ENCODE measurements at places on chromosomes 12 and 14. TPM values are rescaled to one million over a fixed set of nuclear protein-coding genes. Genes with fewer than 3 reads are reported as not detected.

DNA sequence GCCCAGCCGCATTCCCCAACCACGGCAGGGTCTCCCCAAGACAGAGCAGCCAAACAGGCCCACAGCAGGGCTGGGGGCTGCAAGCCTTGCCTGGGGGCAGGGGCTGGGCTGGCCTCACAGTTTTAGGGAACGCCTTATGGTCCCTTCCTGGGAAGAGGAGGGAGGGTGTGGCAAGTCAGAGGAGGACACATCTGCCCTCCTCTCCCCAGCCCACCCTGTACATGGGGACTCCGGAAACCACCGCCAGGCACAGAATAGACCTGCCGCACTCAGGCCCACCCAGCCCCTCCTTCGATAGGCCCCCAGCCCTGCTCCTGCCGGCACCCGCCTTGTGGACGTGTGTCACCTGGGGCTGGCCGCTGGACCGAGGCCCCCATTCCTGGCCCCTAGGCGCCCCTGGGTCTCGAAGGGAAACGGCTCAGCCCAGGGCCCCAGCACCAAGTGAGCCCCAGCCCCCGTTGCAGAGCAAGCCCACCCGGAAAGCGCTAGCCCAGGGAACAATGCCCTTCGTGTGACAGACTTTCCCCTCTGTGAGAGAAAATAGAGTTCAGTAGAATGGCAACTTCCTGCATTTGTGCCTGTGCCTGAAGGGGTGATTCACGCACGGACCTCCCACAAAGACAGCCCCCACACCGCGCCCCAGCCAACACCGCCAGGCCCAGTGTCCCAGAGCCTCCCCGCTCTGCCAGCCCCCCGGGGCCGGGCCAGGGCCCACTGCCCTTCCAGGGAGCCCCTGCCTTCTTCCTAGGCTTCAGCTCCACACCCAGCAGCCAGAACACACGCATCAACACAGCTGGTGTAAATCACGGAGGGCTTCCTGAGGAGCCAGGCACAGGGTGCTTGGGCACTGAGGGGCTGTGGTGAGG lies 12.0 kb upstream of the NUDT14 start:
- no peak for DNase-seq

Gene AJUBA
- 82.0 TPM for total RNA-seq

Gene SLC10A1
- not detected for total RNA-seq

DNA sequence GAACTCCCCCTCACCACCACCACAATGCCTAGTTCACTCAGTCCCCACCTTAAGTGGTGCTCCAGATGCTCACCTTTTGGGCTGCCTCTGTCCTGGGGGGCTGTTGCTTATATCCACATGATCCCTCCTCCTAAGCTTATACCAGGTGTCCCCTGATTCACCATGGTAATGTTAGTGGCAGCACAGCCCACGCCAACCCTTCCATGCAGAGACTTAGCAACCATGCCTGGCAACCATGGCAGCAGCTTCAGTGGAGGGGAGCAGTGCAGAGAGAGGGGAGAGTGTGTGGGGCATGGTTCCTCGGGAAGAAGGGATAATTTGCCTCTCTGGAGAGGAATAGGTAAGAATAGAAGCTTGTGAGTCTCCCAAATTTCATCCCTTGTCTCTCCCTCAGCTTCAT lies 1.2 kb upstream of the DDN start:
- DNase-seq = no peak

DNA sequence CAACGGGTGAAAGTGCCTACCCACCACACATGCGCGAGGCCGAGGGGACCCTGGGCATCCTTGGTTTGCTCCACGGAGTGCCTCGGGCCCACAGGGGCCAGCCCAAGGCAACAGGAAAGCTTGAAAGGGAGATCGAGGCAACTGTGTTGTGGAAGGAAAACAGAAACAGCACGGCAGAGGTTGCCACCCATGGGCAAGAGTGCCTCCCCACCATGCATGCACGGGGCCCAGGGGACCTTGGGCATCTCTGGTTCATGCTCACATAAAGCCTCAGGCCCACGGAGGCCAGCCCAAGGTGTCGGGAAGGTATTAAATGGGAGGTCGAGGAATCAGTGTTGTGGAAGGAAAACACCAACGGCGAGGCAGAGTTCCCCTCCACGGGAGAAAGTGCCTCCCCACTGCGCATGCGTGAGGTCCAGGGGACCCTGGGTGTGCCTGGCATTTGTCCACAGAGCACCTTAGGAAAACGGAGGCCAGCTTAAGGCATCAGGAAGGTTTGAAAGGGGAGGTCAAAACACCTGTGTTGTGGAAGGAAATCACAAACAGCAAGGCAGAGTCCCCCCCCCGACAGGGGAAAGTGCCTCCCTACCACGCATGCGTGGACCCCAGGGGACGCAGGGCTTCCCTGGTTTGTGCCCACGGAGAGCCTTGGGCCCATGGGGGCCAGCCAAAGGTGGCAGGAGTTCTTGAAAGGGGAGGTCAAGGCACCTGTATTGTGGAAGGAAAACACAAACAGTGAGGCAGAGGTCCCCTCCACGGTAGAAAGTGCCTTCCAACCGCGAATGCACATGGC lies 367.3 kb downstream of the ALG10 start:
- DNase-seq = peak; percentile 69

Gene NFATC4
- 16.8 TPM for total RNA-seq

- no peak for DNase-seq
These were observed 174.2 kb upstream of the CCDC196 start for GRCh38 chr14:66311990-66312389.

DNA sequence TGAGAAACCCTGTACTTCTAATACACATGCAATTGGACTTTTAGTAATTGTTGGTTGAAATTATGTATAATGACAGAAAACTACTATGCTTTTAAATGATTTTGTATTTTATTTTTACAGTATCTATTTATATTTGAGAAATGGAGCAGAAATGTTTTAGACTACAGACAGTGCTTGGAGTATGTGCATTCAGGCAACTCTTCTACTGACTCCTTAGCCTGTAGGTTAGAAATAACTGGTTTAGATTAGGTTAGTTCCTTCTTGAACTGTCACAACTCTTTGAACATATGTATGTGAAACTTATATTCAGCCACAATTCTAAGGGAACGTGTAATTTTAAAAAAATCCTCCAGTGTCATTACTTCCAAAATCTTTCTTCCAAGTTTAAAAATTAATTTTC lies 1.7 kb downstream of the FGFR1OP2 start:
- DNase-seq = no peak

DNA sequence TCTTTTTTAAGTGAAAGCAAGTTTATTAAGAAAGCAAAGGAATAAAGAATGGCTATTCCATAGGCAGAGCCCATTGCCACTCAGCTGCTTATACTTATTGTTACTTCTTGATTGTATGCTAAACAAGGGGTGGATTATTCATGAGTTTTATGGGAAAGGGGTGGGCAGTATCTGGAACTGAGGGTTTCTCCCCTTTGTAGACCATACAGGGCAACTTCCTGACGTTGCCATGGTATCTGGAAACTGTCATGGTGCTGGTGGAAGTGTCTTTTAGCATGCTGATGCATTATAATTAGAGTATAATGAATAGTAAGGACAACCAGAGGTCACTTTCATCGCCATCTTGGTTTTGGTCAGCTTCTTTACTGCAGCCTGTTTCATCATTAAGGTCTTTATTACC lies 66.3 kb upstream of the AMN start:
- no peak for DNase-seq

DNA sequence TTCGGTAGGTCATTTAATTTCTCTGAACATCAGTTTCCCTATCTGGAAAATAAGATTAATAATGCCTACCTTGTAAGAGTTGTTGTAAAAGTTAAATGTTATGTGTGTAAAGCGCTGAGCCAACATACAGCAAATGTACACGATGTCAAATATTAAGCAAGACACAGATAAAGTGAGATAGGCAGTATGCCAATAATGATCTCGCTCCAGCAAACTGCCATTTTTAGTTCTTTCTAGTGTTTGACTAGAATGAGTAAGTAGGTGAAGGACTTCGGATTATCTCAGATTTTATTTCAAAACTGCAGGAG lies 840 bp downstream of the DHRS7 start:
- no peak for DNase-seq

DNA sequence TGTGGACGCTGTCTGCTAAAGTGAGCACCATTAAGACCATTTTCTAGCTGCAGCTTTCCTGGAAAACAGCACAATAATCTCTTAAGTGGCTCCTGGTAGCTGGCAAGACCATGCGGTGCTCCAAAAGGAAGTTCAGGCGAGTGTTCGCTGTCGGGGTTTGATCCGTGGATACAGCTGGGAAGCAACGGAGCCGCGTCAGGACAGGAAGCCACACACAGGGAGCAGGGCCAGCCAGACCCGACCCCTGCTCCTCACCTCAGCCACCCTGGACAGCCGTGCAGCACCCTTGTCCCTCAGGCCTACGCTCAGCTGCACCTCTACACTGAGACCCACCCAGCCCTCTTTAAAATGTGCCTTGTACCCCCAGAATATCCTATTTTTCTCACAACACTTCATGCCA lies 19.4 kb downstream of the ZFYVE21 start:
- DNase-seq = no peak

Gene SUOX
- total RNA-seq = 14.8 TPM

Gene POP5
- 19.7 TPM for total RNA-seq

- no peak for DNase-seq
These were observed 180.2 kb downstream of the FOXN3 start for GRCh38 chr14:89236851-89237250.

Gene SPX
- total RNA-seq = not detected

Gene BTBD6
- 44.5 TPM for total RNA-seq

DNA sequence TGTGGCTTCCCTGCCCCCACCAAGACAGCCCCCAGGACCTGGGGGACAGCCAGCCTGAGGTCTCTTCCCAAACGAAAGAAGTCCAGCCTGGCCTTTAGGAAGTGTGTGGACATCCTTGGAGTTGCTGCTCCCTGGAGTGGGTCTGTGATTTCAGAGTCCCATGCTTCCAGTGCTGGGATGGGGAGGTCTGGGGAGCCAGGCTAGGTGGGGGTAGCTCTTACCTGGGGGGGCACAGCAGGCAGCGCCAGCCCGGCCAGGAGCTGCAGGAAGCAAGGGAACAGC lies 509 bp downstream of the PGF start:
- no peak for DNase-seq

DNA sequence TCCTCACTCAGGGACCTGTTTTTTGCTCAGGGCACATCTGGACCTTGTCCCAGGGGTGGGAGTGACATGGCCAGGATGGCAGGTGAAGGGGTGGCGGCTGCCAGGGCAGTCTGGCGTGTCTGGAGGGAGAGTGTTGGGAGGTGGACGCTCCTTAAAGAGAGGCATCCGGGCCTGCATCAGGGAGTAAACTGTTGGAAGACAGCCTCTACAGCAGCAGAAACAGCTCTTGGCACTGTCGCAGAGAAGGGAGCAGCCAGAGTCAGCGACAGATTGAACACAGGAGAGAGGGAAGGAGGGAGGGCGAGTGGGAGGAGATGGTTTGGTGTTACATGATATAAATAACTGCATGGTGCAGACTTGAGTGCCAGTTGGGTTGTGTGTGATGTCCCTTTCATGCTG lies 52.8 kb downstream of the IGF1 start:
- DNase-seq = no peak

GRCh38 chr14:65502676-65503124 lies 90.2 kb downstream of the FUT8 start:
- DNase-seq = no peak

Gene CISTR
- total RNA-seq = not detected

- no peak for DNase-seq
These were observed 59.1 kb downstream of the FBXW8 start for GRCh38 chr12:116969615-116970585.

- no peak for DNase-seq
These were observed 7.7 kb downstream of the VRK1 start for GRCh38 chr14:96804895-96805294.

DNA sequence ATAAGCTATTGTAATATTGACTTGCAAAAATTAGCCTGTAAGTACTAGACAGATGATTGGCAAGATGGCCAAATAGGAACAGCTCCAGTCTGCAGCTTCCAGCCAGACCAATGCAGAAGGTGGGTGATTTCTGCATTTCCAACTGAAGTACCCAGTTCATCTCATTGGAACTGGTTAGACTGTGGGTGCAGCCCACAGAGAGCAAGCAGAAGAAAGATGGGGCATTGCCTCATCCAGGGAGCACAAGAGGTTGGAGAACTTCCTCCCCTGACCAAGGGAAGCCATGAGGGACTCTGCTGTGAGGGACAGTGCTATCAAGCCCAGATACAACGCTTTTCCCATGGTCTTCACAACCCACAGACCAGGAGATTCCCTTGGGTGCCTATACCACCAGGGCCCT lies 16.0 kb upstream of the SPATA7 start:
- no peak for DNase-seq

Gene TRAF3
- 3.0 TPM for total RNA-seq

Gene MDP1
- total RNA-seq = 11.0 TPM

Gene KRT82
- total RNA-seq = not detected

GRCh38 chr12:44031472-44032185 lies 195.7 kb downstream of the TMEM117 start:
- no peak for DNase-seq

GRCh38 chr14:59507063-59507751 lies 22.9 kb downstream of the JKAMP start:
- DNase-seq = no peak

GRCh38 chr12:21813125-21813524 lies 38.6 kb upstream of the KCNJ8 start:
- no peak for DNase-seq

DNA sequence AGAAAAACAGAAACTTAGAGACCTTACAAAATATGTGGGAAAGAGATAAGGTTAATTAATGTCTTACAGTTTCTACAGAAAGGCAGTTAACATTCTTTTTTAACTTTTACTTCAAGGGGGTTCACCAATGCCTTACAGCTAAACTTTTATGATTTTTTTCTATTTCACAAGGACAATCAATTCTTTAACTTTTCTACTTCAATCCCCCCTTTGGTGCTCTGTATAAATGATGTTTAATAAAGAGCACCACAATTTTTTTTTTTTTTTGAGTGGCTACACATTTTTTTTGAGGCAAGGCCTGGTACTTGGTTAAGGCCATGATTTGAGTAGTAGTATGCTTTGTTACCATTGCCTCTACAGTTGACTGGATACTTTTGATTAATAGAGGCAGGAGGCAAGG lies 279.6 kb downstream of the PRKD1 start:
- DNase-seq = no peak

GRCh38 chr14:67729072-67729885 lies 27.6 kb downstream of the RDH12 start:
- no peak for DNase-seq

Gene RIN3
- 6.9 TPM for total RNA-seq

Gene SAMD15
- not detected for total RNA-seq

Data from lower leg skin (tissue), 4 donors.